ENCODE measurements at places on chromosomes 13 and 19.
A peak's percentile ranks its signal among the peaks of the same experiment; 100 is the strongest.

DNA sequence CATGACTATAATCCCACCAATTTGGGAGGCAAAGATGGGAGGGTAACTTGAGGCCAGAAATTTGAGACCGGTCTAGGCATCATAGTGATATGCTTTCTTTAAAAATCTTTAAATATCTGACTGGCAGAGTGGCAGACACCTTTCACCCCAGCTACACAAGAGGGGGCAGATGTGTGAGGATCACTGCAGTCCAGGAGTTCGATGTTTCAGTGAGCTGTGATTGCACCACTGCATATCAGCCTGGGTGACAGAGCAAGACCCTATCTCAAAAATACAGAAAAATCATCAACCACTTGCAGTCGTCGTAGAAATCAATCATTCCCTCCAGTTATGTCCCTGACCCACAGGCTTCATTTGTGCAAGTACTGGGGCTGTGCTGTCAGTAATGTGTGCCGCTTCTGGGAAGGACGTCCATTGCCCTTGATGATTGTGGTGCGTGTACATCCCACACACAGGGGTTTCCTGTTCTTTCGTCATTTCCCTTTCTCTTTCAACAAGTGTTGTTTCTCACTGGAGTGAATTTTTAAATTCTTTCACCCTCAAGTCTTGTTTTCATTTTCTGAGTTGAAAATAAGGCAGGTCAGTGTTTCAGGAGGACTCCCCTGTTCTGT lies 1.4 kb downstream of the LGALS14 start:
- H3K27me3 ChIP-seq: peaks cover 3% of the 10 kb centered on the region
- no peaks in the 10 kb centered on the region for H3K36me3 ChIP-seq
- DNase-seq: no peak
- H3K4me3 ChIP-seq: no peak overlapping the region
- H3K27ac ChIP-seq: no peak overlapping the region

DNA sequence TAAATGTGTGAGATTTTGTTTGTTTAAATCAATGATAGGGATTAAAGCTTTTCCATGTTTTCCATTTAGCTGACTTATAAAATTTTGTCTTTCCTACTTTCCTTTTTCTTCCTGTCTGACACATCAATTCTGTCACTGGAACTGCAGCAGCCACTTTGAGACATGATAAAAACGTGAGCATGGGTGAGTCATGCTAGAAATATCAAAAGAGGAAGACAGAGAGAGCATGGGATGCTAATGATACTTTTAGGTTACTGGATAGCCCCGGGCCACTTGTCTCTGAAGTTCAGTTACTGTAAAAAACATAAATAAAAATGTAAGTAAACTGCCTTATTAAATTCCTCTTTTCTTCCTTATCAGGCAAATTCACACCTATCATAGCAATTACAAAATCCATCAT lies 1332.0 kb upstream of the PCDH20 start:
- H3K4me1 ChIP-seq: no peaks in the 10 kb centered on the region
- H3K27ac ChIP-seq: no peak overlapping the region
- no peak overlapping the region for H3K4me3 ChIP-seq

DNA sequence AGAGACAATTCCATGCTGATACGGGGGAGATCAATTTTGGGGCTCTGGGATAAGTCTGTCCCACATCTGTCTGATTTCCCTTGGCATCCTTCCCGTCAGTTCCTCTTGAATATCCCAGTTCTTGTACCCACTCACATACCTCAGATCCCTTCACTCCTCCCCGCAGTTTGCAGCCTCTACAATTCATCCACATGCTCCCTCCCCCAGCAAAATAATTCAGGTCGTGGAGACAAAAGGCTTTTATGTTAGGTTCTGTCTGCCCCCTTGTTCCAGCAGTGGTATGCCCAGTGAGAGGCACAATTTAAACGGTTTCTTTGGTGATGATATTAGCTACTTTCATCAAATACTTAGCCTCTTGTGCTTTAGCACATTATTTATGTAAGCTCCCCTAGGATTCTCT lies 9.6 kb downstream of the RPS16 start:
- no peak for DNase-seq
- no peaks in the 10 kb centered on the region for H3K4me1 ChIP-seq
- no peaks in the 10 kb centered on the region for H3K27me3 ChIP-seq
- H3K27ac ChIP-seq: peak overlapping the region; percentile 15

GRCh38 chr19:32647361-32647760 lies 27.6 kb downstream of the ANKRD27 start:
- H3K4me1 ChIP-seq: peaks cover 22% of the 10 kb centered on the region
- H3K27me3 ChIP-seq: no peaks in the 10 kb centered on the region
- DNase-seq: no peak
- peaks cover 37% of the 10 kb centered on the region for H3K36me3 ChIP-seq
- no peak overlapping the region for H3K27ac ChIP-seq
- H3K4me3 ChIP-seq: no peak overlapping the region

DNA sequence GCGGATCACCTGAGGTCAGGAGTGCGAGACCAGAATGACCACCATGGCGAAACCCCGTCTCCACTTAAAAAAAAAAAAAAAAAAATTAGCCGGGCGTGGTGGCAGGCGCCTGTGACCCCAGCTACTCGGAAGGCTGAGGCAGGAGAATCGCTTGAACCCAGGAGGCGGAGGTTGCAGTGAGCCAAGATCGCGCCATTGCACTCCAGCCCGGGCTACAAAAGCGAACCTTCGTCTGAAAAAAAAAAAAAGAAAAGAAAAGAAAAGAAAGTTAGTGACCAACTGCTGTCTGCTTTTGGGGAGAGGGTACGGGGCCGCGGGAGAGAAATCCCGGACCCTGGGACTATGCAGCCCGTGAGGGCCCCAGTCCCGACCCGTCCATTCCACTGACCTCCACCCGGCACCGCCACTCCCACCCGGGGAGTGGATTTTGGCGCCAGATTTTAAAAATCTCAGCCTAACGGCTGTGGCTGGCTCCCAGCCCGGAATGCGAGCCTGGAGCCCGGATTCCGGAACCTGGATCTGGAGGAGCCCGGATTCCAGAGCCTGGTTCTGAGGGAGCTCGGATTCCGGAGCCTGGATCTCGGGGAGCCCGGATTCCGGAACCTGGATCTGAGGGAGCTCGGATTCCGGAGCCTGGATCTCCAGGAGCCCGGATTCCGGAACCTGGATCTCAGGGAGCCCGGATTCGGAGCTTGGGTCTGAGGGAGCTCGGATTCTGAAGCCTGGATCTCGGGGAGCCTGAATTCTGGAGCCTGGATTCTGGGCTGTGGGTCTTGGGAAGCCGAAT lies 6.1 kb upstream of the LMNB2 start:
- no peaks in the 10 kb centered on the region for H3K36me3 ChIP-seq
- no peak overlapping the region for H3K27ac ChIP-seq
- H3K4me1 ChIP-seq: peaks cover 10% of the 10 kb centered on the region

GRCh38 chr19:48964205-48965039 lies 687 bp upstream of the FTL start:
- no peak for DNase-seq
- peak overlapping the region; percentile 96 for H3K4me3 ChIP-seq
- H3K27ac ChIP-seq: peak overlapping the region; percentile 93
- H3K4me1 ChIP-seq: peaks cover 59% of the 10 kb centered on the region
- H3K36me3 ChIP-seq: no peaks in the 10 kb centered on the region
- peaks cover 20% of the 10 kb centered on the region for H3K27me3 ChIP-seq

DNA sequence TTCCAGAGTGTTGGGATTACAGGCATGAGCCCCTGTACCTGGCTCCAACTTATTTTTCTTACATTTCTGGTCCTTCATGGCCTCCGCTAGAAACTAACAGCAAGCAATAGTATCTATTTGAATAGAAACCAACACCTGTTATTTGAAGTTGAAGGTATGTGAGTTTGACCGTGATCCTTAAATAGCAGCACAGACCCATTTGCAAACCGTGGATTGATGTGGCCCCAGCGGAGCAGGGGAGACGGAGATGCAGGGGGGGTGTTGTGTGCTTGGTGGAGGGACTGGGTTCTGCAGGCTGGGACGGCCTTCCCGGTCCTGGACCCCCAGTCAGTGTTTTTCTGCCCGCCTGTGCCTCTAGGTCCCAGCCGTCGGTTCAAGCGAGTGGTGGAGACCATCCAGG lies 16.9 kb downstream of the TMEM150B start:
- no peak overlapping the region for H3K27ac ChIP-seq
- DNase-seq: no peak
- no peaks in the 10 kb centered on the region for H3K36me3 ChIP-seq
- H3K4me3 ChIP-seq: no peak overlapping the region

- no peak overlapping the region for H3K4me3 ChIP-seq
- no peaks in the 10 kb centered on the region for H3K4me1 ChIP-seq
- no peak for DNase-seq
- no peak overlapping the region for H3K27ac ChIP-seq
These were observed 22.7 kb downstream of the CCNA1 start for GRCh38 chr13:36454987-36455386.

- peaks cover 27% of the 10 kb centered on the region for H3K36me3 ChIP-seq
- peak overlapping the region; percentile 96 for H3K27ac ChIP-seq
- H3K4me3 ChIP-seq: peak overlapping the region; percentile 99
- no peak for DNase-seq
- H3K27me3 ChIP-seq: peaks cover 11% of the 10 kb centered on the region
These were observed 646 bp downstream of the ZNF567 start for GRCh38 chr19:36688058-36688457.

DNA sequence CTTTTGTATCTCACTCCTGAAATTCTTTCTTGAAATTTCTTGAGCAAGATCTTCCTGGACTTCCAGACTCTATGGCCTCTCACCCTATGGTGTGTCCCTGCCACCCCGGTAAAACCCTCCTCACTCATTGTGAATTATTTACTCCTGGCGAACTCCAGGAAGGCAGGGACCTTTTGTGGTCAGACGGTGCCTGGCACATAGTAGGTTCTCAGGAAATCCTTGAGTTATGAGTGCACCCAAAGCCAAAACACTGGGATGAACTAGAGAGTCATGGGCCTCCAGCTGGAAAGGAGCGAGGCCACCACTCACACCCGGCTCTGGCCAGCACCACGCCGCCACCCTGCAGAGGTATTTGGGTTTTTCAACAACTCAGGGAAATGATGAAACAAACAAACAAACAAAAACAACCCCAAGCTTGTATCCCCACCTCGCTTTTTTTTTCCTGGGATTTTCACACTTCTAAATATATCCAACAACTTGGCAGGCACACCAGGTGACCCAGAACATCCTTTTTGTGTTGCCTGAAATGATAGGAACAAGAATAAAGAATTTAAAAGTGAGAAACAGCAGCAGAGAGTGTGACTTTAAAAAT lies 11.2 kb downstream of the HPN start:
- no peak overlapping the region for H3K27ac ChIP-seq
- no peaks in the 10 kb centered on the region for H3K27me3 ChIP-seq
- no peaks in the 10 kb centered on the region for H3K36me3 ChIP-seq
- no peak overlapping the region for H3K4me3 ChIP-seq
- H3K4me1 ChIP-seq: no peaks in the 10 kb centered on the region

Measured in immature natural killer cell (primary cell).